ENCODE measurements at places on chromosomes 1 and 21. TPM values are rescaled to one million over a fixed set of nuclear protein-coding genes. Genes with fewer than 3 reads are reported as not detected.

DNA sequence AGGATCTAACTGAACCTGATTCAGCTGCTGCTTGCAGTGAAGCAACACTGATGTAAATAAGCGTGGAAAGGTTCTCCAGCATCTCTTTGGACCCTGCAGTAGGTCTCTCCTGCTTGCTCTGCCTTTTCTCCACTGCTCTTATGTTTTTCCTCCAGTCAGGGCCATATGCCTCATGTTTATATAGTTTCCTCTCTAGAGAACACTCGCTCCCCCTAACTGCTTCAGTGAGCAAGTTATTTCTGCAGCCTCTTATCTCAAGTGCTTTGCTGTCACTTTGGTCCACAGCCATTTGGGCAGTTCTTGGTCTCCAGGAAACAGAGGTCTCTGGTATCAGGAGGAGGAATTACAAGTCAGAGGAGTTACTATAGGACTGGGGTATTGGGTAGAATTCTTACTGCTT is 5.3 kb downstream of the PRUNE1 start:
- H3K27ac ChIP-seq: peak overlapping the region; percentile 30
- H3K27me3 ChIP-seq: no peaks in the 10 kb centered on the region
- H3K4me1 ChIP-seq: peaks cover 4% of the 10 kb centered on the region
- no peaks in the 10 kb centered on the region for H3K36me3 ChIP-seq

DNA sequence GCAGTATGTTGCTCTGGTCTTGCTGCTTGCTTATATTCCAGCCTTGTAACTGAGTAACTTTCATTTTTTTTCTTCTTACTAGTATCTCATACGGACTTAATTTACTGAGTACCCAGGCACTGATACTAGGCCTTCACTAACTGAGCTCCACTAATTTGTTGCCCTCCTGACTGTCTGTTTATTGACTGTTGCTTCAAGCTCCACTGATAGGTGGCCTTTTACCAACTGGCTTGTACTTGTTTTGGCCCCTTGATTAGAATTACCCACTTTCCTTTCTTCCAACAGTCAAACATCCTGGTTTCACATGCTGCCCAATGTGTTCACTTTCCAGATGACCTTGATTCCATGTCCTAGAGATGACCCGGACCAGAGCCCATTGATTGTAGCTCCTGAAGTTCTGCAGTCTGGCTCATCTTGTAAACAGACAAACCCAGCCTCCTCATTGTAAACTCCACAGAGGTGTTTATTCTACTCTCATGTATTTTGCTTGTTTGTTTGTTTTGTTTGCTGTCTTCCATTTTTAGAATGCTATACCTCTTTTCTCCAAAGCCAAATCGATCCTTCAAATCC is 27.7 kb downstream of the RGS1 start:
- no peaks in the 10 kb centered on the region for H3K4me1 ChIP-seq
- H3K27ac ChIP-seq: no peak overlapping the region
- no peaks in the 10 kb centered on the region for H3K27me3 ChIP-seq
- no peak for DNase-seq

DNA sequence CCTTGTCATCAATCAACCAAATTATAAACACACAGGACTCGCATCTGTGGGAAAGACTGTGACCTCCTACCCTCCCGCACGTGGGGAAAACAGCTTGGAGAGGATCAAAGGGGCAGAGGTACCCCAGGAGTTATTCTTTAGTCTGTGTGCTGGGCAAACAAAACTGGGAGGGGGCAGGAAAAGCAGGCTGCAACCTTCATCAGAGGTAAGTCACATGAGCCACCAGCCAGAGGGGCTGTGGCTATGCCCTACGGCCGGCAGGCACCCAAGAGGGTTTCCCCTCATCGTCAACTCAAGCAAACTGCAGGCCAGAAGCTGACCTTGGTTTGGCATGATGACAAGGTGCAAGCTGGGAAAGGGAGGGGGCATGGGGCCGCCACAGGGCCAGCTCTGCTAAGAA is 12.5 kb downstream of the SMIM12 start:
- no peaks in the 10 kb centered on the region for H3K36me3 ChIP-seq
- H3K4me1 ChIP-seq: peaks cover 65% of the 10 kb centered on the region
- no peaks in the 10 kb centered on the region for H3K27me3 ChIP-seq
- no peak for DNase-seq
- H3K27ac ChIP-seq: peak overlapping the region; percentile 41

The CYP4X1 gene
- 0.74 TPM for total RNA-seq

- no peaks in the 10 kb centered on the region for H3K27me3 ChIP-seq
- H3K27ac ChIP-seq: no peak overlapping the region
- no peaks in the 10 kb centered on the region for H3K4me1 ChIP-seq
- H3K4me3 ChIP-seq: no peak overlapping the region
- DNase-seq: no peak
Observed at GRCh38 chr1:103266036-103266435, 157.7 kb upstream of the COL11A1 start.

The KCNJ9 gene
- not detected for total RNA-seq

DNA sequence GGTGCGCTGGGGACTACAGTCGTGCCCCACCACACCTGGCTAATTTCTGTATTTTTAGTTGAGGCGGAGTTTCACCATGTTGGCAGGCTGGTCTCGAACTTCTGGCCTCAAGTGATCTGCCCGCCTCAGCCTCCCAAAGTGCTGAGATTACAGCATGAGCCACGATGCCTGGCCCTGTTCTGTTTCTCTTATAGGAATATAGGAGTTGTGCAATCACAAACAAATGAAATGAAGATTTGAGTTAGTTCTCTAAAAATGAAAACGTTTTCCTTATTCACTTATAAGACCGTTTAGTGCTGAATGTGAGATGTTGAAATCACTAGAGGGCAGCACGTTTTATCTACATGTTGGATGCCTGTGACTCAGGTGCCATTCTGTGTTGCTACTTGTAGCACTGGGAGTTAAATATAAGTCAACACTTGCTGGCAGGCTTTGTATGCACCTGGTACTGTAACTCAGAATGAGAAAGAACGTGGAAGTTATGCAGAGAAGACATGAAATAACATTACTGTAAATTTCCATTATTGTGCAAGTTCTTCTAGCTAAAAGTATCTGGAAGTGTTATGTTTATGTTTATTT is 45.8 kb downstream of the MIGA1 start:
- peak; percentile 33 for DNase-seq
- H3K27me3 ChIP-seq: no peaks in the 10 kb centered on the region
- no peak overlapping the region for H3K4me3 ChIP-seq
- peaks cover 13% of the 10 kb centered on the region for H3K4me1 ChIP-seq
- peaks cover 7% of the 10 kb centered on the region for H3K36me3 ChIP-seq

- H3K36me3 ChIP-seq: no peaks in the 10 kb centered on the region
- DNase-seq: no peak
- H3K27me3 ChIP-seq: no peaks in the 10 kb centered on the region
Observed at GRCh38 chr1:78088486-78088885, 42.7 kb downstream of the GIPC2 start.

Measured in adrenal gland (tissue), 19 donors.